ENCODE measurements at places on chromosomes 2 and 18.

- no peak for DNase-seq
Measured at GRCh38 chr2:23615216-23616020, 230.4 kb downstream of the KLHL29 start.

- no peak for DNase-seq
Measured at GRCh38 chr18:22601481-22601880, 183.8 kb upstream of the CTAGE1 start.

DNA sequence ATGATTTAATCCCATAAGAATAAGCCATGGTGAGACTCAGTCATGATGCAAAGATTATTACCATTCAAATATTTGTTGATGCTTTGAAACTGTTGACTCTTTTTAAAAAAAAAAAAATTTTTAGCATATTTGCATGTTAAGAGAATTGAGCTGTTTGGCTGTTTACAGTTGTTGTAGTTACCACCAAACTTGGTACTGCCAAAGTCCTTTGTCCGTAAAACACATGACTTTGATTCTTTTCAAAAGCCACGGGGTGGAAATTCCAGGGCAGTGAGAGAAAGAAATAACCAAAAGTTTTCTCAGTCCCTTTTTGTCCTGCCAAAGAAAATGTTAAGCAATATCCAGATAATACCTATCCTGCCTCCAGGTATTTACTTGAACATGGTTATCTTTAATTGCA is 474.8 kb downstream of the METTL4 start:
- no peak for DNase-seq

GRCh38 chr18:10514082-10514481 is 11.7 kb upstream of the NAPG start:
- no peak for DNase-seq

GRCh38 chr2:148458171-148458570 is 186.4 kb upstream of the EPC2 start:
- no peak for DNase-seq
